Spinal cord (tissue), 10 donors: ENCODE measurements at places on chromosomes 11 and 22.

GRCh38 chr22:44247346-44247745 is 65.4 kb downstream of the SHISAL1 start:
- no peak overlapping the region for H3K4me3 ChIP-seq
- H3K4me1 ChIP-seq, result no peaks in the 10 kb centered on the region
- H3K27me3 ChIP-seq, result no peaks in the 10 kb centered on the region
- H3K36me3 ChIP-seq, result peaks cover 19% of the 10 kb centered on the region
- no peak for DNase-seq

- H3K4me3 ChIP-seq, result no peak overlapping the region
- H3K27me3 ChIP-seq, result no peaks in the 10 kb centered on the region
- H3K4me1 ChIP-seq, result no peaks in the 10 kb centered on the region
Measured at GRCh38 chr11:27928809-27929208, 179.1 kb downstream of the KIF18A start.

DNA sequence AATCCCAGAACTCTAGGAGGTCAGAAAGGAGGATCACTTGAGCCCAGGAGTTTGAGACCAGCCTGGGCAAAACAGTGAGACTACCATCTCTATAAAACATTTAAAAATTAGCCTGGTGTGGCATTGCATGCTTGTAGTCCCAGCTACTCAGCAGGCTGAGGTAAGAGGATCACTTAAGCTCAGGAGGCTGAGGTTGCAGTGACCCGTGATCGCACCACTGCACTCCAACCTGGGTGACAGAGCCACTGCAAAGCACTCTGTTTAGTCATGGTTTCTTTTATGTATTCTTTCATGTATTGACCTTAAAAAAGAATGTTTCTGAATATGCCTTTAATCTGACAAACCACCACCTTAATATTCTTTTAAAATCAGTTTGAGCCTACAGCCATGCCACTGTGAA is 52.2 kb downstream of the BIRC2 start:
- peaks cover 11% of the 10 kb centered on the region for H3K36me3 ChIP-seq
- no peak overlapping the region for H3K27ac ChIP-seq
- DNase-seq, result no peak
- no peaks in the 10 kb centered on the region for H3K27me3 ChIP-seq
- no peak overlapping the region for H3K4me3 ChIP-seq
- H3K4me1 ChIP-seq, result no peaks in the 10 kb centered on the region

GRCh38 chr11:65416341-65416824 is 6.2 kb upstream of the NEAT1 start:
- DNase-seq, result peak; percentile 77
- H3K4me1 ChIP-seq, result peaks cover 86% of the 10 kb centered on the region
- H3K36me3 ChIP-seq, result peaks cover 25% of the 10 kb centered on the region
- H3K27me3 ChIP-seq, result no peaks in the 10 kb centered on the region
- peak overlapping the region; percentile 36 for H3K4me3 ChIP-seq

DNA sequence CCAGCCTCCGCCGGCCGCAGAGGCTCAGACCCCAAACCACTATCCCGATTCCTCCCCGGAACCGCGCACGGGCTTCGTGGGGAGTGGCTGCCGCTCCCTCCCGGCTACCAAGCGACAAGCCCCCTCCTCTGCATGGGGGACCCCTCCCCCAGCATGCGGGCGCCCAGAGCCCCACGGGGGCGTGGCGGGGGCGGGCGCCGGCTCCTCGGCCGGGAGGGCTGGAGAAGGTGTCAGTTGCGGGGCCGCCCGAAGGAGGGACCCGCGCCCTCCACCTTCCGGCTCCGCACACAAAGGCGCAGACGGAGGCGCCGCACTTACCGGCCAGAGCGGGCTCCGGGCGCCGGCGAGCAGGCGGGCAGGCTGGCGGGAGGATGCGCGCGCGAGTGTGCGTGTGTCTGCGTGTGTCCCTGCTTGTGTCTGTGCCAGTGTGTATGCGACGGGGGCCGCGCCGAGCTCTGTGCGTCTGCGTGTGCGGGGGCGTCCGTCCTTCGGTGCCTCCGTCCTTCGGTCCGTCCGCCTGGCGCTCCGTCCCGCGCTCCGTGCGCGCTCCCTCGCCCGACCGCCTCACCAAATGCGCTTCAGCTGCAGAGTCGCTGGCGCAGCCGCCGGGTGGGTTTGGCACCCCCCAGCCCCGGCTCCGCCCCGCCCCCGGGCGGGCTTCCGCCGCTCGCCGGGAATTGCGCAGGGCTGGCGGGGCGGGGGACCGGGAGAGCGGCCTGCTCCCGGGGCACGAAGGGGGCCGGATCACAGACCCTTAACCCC is at the start of gene PTPN5:
Gene PTPN5, minus strand, starts transcription at position 592 of the 762 bp plus-strand sequence. CDS start 19,840 bp downstream, outside the sequence.
- peak within 1 kb of the TSS; percentile 46 for H3K4me3 ChIP-seq

DNA sequence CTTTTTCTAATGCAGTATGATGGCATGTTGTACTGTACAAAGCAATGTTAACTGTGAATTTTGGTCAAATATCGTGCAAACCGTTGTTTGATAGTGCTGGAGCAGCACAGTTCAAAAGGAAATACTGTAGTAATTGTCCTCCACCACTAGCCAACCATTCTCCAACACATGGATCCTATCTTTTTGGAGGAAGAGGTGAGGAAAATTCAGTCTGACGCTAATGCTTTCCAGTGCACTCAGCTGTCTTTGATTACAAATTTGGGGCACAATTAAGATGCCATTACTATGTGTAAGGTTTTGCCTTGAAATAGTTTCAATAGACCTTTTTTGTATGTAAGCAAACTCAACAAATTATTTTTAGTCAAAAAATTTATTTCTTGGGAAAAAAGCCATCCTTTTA is 240.5 kb upstream of the CCDC179 start:
- H3K36me3 ChIP-seq, result no peaks in the 10 kb centered on the region
- H3K4me1 ChIP-seq, result no peaks in the 10 kb centered on the region
- no peak overlapping the region for H3K4me3 ChIP-seq
- no peak for DNase-seq
- H3K27me3 ChIP-seq, result no peaks in the 10 kb centered on the region
- H3K27ac ChIP-seq, result no peak overlapping the region

DNA sequence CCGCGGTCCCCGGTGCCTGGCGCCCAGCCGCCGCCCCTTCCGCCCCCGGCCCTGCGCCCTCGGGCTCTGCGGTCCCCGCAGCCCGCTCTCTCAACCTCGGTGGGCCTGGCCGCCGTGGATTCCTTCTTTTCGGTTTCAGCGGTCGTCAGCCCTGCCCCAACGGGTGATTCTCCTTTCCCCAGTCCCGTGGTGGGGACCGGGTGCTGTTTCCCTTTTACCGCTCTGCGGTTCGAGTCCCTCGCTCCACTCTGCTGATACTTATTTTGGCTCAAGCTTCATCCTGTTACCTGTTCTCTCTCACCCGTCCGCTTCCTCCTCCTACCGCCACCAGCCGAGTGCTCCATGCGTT is 494 bp downstream of the ZDHHC5 start:
- peak overlapping the region; percentile 99 for H3K27ac ChIP-seq
- no peaks in the 10 kb centered on the region for H3K27me3 ChIP-seq
- DNase-seq, result no peak
- H3K4me3 ChIP-seq, result peak overlapping the region; percentile 82

GRCh38 chr11:115892016-115892415 is 387.8 kb upstream of the CADM1 start:
- H3K27me3 ChIP-seq, result no peaks in the 10 kb centered on the region
- no peaks in the 10 kb centered on the region for H3K36me3 ChIP-seq
- H3K27ac ChIP-seq, result no peak overlapping the region
- no peaks in the 10 kb centered on the region for H3K4me1 ChIP-seq
- no peak for DNase-seq

DNA sequence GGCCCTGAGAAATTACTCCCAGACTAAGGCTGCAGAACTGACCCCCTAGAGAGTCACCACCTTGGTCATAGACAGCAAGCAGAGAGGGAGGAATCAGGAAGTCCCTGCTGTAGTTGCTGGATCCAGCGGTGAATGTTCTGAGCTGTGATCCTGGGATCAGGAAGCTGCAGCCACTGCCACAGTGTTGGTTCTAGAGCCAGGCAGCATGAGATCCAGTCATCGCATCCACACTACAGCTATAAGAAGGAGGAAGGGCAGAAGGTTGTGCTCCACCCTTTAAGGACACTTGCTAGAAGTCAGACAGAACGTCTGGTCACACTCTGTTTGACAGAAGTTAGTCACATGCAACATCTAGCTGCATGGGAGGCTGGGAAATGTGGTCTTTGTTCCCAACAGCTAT is 104.7 kb upstream of the OR4B1 start:
- H3K4me3 ChIP-seq, result no peak overlapping the region
- H3K27ac ChIP-seq, result no peak overlapping the region
- H3K36me3 ChIP-seq, result no peaks in the 10 kb centered on the region
- no peaks in the 10 kb centered on the region for H3K27me3 ChIP-seq

DNA sequence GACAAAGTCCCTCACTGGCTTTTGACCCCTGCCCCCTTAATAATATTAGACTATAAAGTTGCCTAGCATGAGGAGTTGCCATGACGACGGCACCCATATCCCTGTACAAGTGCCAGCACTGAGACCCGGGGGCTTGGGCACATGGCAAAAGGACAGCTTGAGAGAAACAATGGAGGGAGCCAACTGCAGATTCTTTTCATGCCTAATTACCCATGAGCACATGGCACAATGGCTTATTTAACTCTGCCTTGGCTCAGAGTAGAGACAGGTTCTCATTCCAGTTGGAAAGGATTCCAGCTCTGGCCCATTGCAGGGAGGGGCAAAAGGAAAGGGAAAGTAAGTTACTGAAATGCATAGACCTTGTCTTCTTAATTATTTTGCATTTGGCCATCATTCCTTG is 261.2 kb upstream of the UBASH3B start:
- H3K27me3 ChIP-seq, result no peaks in the 10 kb centered on the region
- DNase-seq, result peak; percentile 95
- H3K36me3 ChIP-seq, result no peaks in the 10 kb centered on the region
- H3K27ac ChIP-seq, result no peak overlapping the region
- peaks cover 9% of the 10 kb centered on the region for H3K4me1 ChIP-seq
- H3K4me3 ChIP-seq, result no peak overlapping the region

DNA sequence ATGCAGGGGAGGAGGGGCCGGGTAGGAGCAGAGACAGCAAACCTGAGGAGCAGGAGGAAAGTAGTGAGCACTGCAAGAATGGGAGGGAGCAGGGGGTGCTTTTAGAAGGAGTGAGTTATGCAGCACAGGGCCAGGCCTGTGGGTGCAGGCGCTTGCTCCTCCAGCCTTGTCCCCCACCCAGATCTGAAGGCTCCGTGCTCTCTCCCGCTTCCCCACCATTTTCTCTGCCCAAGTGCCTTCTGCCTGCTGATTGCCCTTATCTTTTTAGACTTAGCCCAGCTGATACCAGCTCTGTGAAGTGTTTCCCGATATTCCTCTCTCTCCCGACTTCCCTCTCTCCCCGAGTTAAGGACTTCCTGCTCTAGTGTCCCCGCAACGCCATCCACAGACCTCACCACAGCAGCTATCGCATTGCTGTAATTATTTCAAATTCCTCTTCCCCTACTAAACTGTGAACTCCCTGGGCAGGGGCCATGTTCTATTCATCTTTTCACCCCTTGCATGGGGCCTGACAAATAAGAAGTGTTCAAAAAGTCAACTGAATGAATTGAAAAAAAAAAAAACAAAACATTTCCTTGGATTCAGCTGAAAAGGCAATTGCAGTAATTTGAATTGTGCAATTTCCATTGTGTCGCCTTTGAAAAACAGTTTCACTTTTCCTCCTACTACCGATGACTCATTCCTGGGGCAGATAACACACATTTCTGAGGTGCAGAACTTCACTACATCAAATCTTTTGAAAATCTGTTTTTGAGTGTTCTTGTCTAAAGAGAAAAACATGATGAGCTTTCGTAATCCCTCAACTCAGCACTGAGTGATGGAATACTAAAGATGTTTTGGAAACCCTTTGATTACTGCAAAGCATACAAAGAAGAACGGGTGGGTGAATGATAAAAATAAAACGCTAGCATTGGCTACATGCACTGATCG is 69.7 kb upstream of the BMAL1 start:
- no peaks in the 10 kb centered on the region for H3K36me3 ChIP-seq
- H3K27ac ChIP-seq, result peak overlapping the region; percentile 34
- no peak overlapping the region for H3K4me3 ChIP-seq
- peaks cover 15% of the 10 kb centered on the region for H3K4me1 ChIP-seq
- no peaks in the 10 kb centered on the region for H3K27me3 ChIP-seq
- no peak for DNase-seq

DNA sequence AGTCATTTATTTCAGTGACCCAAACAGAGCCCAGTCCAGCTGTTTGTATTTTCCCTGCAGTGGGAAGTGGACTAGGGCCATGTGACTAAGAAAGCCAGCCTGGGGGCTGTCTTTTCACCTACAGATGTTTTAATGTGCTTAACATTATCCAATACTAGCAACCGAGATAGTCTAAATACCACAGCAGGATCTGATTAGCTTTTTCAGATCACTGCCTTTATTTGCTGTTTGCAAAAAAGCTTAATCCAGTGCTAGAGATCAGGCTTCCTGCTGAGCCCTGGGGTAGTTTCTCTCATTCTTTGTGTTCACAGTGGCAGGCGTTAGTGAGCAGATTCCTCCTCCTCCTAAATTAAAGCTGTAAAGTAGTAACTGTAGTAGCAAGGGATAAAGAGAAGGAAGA is 35.0 kb downstream of the ZC3H12C start:
- DNase-seq, result no peak
- no peaks in the 10 kb centered on the region for H3K4me1 ChIP-seq
- no peaks in the 10 kb centered on the region for H3K27me3 ChIP-seq
- no peak overlapping the region for H3K4me3 ChIP-seq
- H3K27ac ChIP-seq, result peak overlapping the region; percentile 43

DNA sequence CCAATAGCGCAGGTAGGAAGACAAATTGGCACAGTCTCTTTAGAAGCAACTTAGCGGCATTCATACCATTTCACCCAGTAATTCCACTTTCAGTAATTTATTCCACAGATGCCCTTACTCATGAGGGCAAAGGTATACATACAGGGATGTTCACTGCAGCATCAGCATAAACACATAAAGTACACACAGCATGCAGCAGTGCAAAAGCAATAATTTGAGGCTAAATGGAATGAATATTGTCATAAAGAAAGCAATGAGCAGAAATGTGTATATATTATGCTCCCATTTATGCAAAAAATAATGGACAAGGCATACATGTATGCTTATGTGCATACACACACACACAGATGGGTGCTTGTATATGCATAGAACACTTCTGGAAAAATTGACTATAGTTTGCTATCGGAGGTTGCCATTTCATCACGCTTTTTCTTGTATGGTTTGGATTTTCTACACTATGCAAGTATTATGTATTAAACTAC is 50.2 kb downstream of the TECTA start:
- no peak for DNase-seq
- H3K4me3 ChIP-seq, result no peak overlapping the region
- no peak overlapping the region for H3K27ac ChIP-seq
- no peaks in the 10 kb centered on the region for H3K27me3 ChIP-seq
- peaks cover 4% of the 10 kb centered on the region for H3K36me3 ChIP-seq
- no peaks in the 10 kb centered on the region for H3K4me1 ChIP-seq

DNA sequence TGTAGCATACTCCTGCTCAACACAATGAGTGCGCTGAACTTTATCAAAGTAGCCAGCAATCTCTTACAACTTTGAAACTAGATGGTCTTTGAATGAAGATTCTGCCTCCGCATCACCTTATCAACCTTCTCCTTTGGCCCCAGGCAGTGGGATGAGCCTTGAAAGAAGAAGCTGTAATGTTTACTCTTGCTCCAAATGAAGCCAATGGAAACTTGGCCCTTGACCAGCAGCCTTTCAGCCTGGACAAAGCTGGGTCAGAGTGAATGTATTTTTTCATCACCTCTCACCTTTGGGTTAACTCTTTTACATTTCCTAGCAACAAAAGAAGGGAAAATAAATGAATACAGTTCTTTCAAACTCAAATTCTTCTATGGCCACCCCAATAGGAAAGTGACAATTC is 359.1 kb downstream of the KCNA4 start:
- DNase-seq, result no peak
- H3K36me3 ChIP-seq, result no peaks in the 10 kb centered on the region
- H3K4me1 ChIP-seq, result no peaks in the 10 kb centered on the region
- no peaks in the 10 kb centered on the region for H3K27me3 ChIP-seq
- no peak overlapping the region for H3K4me3 ChIP-seq
- no peak overlapping the region for H3K27ac ChIP-seq

- peaks cover 96% of the 10 kb centered on the region for H3K36me3 ChIP-seq
- H3K4me3 ChIP-seq, result no peak overlapping the region
- no peaks in the 10 kb centered on the region for H3K27me3 ChIP-seq
- no peak overlapping the region for H3K27ac ChIP-seq
Measured at GRCh38 chr11:62796281-62796680, 4.5 kb upstream of the TMEM223 start.
